Fibroblast of upper back skin (primary cell): ENCODE measurements at places on chromosomes 3 and 15.

GRCh38 chr15:71301958-71302621 is 186.8 kb downstream of the THSD4 start:
- peak; percentile 53 for DNase-seq

DNA sequence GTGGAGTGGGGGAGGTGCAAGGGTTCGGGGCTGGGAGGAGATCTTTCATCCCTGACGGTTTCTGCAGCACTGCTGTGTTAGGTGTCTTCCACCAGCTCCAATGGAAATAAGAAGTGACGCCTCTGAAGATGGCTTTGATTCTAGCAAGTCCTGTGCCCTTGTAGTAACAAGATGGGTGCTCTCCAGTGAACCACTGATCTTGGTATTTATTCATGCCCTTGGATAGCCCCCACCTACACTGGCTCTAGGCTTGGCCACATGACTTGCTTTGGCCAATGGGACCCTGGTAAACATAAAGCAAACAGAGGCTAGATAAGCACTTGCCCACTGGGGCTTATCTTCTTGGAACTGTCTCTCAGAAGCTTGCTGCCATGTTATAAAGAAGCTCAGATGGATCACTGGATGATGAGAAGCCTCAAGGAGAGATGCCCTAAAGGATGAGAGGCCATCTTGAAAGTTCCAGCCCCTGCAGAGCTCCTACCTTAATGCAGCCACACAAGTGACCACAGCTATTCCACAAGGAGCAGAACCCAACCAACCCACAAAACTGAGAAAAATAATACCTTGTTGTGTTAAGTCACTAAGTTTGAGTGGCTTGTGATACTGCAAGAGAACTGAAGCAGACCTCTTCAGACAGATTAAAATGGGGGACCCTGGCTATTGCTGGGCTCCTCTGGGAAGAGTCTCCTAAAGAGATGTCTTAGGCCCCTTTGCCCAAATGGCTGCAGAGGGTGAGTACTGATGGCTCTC is 137.9 kb downstream of the PDCD6IP start:
- no peak for DNase-seq

- DNase-seq: no peak
Observed at GRCh38 chr15:75022783-75023180, 608 bp upstream of the PPCDC start.

DNA sequence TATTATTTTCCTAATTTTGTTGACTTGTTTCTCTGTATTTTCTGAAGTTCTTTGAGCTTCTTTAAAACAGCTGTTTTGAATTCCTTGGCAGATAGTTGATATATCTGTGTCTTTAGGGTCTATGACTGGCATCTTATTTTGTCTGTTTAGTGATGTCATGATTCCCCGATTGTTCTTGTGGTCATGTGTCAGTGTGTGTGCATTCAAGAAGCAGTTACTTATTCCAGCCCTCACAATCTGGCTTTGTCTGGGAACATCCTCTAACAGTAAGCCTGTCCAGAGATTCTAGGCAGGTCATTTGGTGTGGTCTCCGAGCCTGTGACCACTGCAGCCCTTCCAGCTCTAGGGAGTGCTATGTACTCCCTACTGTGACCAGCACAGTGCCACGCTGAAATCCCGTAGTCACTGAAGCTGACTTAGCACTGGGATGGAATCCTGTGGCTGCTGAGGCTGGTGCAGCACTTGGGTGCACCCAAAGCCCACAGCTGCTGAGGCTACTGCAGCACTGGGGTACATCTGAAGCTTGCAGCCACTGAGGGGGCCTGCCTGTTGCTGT is 6.7 kb downstream of the LNP1 start:
- DNase-seq: no peak

GRCh38 chr3:3594986-3595385 is 204.2 kb upstream of the LRRN1 start:
- DNase-seq: no peak

GRCh38 chr3:98573181-98573728 is 20.2 kb downstream of the CPOX start:
- DNase-seq: peak; percentile 37

DNA sequence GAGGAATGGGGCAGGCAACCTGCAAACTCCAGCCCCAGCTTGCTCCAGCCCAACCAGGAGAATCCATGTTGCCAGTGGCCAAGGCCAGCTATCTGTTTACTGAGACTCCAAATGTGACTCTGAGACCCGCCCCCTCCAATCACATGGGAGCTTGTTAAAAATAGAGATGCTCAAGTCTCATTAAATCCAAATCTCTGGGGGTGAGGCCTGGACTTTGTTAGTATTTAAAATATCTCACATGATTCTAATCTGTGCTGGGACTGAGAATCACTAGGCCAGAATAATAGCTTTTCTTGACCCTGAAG is 224.2 kb upstream of the TBL1XR1 start:
- no peak for DNase-seq

- DNase-seq: no peak
Observed at GRCh38 chr3:45985532-45986302, 9.9 kb downstream of the FYCO1 start.

DNA sequence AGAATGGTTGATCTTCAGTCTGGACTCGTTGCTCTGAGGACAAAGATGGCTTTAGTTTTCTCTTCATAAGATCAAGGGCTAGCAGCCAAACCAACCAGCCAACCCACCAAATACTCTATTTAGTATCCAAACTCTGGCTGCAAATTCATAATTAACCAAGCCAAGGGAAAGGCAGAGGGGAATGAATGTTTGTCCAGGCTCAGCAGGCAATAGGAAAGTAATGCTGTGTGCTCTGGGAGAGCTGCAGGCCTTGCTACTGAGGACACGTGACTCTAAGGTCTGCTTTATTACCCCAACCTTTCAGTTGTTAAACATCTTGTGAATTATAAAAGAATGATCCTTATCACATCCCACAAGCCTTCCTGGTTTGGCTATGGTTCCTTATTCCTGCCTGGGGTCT is 52.3 kb upstream of the GALNT15 start:
- DNase-seq: no peak

DNA sequence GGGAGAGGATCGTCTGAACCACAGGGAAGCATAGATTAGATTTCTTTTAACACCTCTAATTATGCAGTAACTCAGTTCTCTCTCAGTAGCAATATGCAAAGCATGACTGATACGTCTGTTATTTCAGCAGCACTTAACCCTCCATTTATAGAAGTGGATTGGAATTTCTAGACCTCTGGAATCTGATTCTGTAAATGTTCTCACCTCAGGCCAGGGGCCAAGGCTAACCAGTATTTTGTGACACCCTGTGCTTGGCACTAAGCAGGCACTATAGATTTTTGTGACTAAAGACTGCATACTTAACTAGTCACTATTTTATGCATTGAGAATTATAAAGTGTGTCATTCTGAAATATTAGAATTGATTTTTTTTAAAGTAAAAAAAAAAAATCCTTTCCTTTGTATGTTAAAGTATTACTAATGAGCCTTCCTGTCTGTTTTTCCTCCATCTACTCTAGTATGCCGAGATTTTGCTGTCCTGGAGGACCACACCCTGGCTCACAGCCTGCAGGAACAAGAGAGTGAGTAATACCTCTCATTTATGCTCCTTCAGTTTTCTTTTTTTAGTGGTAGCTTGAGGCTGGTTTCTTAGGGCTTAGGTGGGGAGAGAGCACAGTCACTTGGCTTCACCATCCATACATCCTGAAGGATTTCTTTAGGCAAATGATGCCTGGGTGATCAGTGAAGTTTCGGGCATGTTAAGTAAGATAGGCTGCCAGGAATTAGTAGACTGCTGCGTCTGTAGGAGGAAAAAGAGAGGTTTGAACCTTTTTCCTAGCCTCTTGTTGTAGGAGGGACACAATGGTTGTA is 26.5 kb upstream of the UTS2B start:
- DNase-seq: peak; percentile 87

- DNase-seq: no peak
Observed at GRCh38 chr3:170752571-170753155, 117.3 kb downstream of the RPL22L1 start.

DNA sequence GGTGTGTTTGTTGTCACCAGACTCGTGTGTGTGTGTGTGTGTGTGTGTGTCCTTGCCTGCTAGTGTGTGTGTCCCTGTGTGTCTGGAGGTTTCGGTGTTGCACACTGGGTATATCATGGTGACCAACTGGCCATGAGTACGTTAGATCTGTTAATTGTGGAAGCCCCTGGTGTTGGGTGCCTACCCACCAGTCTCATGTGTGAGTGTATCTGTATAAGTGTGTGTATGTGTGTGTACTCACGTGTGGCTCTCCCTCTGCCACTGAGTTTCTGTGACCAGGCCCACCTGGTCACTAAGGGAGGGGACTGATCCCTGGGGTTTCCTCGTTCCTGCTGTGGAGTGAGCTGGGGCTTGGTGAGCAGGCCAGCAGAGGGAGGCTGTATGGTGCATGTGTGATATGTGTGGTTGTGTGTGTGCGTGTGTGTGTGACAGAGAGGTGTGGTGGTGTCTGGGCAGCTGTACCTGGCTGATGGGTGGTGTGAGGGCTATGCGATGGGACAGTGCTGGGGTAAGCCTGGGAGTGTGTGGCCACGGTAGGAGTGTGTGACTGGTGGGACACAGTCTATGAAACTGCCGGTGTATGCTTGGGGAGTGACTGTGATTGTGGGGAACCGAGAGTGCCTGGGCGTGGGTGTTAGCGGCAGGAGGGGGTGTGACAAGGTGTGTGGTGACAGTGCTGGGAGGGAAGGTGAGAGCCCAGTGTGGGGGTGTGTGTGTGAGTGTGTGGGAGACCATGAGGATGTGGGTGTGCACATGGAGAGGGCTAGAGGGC is 1.8 kb downstream of the PRKCD start:
- no peak for DNase-seq

GRCh38 chr3:115363071-115363470 is 216.0 kb upstream of the ZBTB20 start:
- no peak for DNase-seq

GRCh38 chr3:22115581-22115980 is 364.6 kb upstream of the ZNF385D start:
- DNase-seq: peak; percentile 43

GRCh38 chr3:50242851-50243542 is 7.0 kb downstream of the GNAI2 start:
- peak; percentile 31 for DNase-seq

GRCh38 chr3:134606033-134607025 is 44.5 kb downstream of the KY start:
- no peak for DNase-seq

GRCh38 chr3:40008796-40009195 is 199.4 kb downstream of the MYRIP start:
- no peak for DNase-seq
